Activated CD4-positive, alpha-beta T cell treated with anti-CD3 and anti-CD28 coated beads, Interleukin-2, amount 10 ng/mL, durations not matched to agents 24 days and 14 days (primary cell): ENCODE measurements at places on chromosomes 6 and 20.
A peak's percentile ranks its signal among the peaks of the same experiment; 100 is the strongest.

- DNase-seq: no peak
Measured at GRCh38 chr20:4441191-4441590, 280.5 kb upstream of the PRND start.

DNA sequence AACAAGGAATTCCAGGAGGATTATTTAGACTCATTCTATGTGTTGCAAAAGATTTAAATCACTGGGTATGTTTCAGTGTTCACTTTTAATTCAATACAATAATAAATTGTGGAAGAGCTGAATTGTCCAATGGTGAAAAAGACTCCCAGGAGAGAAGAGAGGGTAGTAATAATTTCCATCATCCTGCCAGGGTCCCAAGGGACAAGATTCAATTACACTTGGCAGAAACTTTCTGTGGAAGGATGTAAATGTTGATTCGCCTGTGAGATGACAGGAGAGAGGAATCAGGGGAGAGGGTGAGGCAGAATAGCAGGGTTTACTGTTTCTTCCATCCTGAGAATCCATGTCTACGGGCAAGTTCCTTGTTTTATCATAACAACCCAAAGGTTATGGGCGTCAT lies 342.7 kb downstream of the ESR1 start:
- no peak for DNase-seq

- DNase-seq: no peak
Measured at GRCh38 chr6:143159001-143159400, 98.3 kb downstream of the AIG1 start.

DNA sequence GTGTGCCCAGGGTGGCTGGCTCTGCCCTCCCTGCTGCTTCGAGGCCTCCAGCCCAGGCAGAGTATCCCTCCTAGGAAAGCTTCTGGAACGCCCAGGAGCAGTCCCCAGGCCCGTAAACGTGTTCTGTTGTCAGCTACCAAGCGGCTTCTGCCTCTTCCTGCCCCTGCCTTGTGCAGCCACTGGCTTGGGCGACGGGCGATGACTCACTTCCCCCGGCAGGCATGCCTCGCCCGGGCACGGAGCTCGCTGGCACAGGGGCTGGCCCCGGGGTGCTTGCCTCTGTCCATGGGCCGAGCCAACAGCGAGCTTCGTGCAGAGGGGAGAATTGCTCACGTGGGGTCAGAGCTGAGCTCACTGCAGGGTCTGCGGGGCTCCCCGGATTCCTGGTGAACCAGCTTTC lies 86.7 kb upstream of the THBS2 start:
- peak; percentile 29 for DNase-seq

DNA sequence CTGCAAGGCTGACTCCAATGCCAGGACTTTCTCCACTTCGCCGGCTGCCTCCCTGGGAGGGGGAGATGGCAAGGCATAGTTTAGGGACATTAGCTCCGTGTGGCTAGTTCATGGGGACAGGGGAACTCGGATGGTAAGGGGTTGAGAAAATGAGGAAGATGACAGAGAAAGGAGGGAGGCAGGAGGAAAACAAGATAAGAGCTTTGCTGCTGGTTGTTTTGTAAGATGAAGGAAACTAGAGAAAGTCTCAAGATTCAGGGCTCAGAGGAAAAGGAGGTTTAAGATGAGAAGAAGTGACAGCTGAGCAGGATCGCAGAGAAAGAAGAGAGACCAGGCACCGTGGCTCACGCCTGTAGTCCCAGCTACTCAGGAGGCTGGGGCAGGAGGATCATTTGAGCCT lies 180.9 kb upstream of the RREB1 start:
- DNase-seq: no peak

DNA sequence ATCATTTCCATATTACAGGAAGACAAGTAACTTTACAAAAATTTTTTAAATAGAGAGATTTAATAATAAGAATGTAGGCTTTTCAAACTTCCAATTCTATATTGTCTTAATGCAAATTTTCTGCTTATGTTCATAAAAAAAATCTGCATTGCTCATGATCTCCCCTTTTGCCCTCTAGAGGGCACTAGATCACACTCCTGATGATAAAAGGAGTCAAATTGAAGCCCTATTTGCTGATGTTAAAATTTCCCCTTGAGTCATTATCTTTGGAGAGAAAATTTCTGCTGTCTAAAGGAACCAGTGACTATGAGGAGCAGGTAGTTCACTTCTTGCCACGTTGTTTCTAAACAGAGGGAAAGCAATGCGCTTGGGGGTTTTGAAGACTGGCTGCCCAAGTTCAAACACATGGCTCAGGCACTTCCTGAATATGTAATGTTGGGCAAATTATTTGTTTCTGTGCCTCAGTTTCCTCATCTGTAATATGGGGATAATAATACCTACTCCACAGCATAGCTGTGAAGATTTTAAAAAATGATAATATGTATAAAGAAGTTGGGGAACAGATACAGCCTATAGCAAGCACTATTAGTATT lies 874.2 kb downstream of the TFAP2A start:
- peak; percentile 64 for DNase-seq

DNA sequence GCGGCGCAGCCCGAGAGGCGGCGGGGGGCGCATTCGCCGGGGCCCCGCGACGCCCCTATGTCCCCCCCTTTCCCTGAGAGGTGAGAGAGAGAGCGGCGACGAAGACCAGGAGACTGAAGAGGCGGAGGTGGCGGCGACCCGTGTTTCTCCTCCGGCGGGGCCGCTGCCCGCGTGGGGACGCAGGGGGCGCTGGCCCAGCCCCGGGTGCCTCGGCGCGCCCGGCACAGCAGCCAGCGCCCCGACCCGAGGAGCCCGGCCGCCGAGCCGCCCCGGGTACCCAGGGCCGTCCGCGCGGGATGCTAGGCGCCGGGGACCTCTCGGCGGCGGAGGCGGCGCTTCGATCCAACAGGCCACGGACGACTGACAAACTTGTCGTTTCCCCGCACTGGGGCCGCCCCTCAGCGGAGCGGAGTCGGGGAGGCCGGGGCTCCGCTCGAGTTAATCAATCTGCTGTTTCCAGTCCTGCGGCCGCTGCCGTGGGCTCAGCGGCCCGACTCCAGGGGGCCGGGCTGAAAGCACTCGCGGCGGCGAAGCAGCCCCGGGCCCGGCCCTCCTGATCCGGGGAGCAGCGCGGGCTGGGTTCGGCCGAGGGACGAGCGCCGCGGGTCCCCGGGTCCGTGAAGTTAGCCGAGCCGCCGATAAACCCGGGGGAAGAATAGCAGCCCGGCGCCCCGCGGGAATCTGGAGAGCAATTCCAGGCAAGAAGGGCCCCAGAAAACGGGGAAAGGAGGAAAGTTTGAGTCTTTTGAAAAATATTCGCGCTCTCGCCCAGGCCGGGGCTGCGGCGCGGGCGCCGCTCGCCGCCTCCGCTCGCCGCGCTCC lies 631 bp downstream of the MDGA1 start:
- peak; percentile 86 for DNase-seq

GRCh38 chr6:3848925-3849605 lies at the start of gene FAM50B:
Gene FAM50B (plus strand): TSS chr6:3849373. CDS start chr6:3849812, 439 bp downstream.
- DNase-seq: peak; percentile 97

- DNase-seq: peak; percentile 79
Measured at GRCh38 chr20:12012241-12013222, 94.8 kb downstream of the BTBD3 start.

DNA sequence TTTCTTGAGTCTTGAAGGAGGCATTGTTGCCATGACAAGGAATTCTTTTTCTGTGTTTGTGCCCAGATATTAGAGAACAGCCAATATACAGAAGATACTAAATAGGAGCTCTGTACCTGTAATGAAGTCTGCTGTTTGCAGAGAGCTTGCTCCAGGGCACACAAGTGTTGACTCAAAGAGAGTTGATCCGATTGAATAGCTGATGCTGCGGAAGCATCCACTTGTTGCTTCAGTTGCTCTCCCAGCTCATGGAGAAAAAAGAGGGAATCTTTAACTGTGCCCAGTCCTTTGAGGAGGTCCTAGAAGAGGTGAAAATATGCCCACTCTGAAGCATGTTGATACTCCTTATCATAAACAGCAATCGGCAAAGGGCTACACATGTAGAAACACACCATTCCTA lies 411.4 kb downstream of the ESR1 start:
- no peak for DNase-seq

DNA sequence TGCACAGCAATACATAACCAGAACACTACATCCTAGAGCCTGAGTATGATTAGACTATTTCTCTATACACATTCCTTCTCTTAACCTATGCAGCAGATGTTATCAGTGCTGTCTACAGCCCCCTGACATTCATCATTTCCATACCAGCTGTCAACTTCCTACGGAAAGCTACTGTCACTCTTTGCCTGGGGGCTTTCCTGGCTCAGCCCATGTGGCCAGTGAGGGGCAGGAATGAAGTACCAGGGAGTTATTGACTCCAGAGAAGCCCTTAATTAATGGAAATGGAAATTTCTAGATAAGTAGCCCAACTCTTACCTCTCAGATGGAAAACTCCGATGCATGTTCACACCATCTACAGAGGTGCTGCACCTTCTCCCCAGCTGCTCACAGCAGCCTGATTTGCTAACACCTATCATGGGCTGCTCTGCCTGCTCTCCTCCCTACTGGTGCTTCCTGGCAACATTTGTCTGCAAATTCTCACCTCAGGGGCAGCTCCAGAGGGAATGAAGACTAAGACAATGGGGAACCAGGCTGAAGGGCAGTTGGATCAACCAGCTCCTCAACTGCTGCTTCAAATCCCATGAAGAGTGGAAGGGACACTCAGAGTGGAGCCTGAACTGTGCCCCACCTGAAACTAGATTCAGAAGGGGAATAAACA lies 59.6 kb downstream of the LINC00237 start:
- peak; percentile 39 for DNase-seq

DNA sequence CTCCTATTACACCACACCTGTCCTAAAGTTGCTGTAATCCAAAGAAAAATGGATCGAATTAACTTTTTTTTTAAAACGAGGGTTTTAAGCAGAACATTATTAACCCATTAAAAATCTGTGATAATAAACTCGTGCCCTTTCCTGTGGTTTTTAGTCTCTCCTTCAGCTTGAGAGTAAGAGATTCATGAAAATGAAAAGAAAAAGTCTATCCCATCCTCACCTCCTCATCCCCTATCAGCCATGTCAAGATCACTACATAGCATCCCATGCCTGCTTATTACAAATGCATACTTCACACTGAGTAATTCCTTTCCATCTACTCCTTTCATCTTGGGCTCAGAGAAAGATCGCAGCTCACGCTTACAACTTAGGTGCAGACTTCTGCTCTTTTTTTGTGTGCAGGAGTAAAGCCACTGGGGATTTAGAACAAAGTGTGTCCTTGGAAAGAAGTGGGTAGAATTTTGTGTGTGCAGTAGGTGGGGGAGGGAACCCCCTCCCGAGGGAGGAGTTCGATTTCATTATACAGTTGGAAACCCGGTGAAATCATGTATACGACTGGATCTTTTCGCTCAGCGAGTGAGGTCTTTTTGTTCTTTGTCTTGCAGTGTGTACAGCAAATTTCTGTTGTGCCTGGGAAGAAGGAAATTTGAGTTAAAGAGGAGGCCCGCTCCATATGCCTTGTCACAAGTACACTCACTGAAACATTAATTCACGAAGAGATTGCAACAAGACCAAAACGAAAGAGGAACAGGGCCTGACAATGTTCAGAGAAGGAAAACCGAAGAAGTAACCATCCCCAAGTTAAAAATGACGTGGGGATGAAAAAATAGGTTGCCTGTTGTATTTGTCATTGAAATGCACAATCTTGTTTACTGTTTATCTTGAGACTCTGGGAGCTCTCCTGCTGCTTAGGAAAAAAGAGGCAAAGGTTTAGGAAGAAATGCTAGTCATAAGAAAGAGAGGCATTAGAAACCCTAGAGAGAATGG lies 146.5 kb upstream of the ZNF217 start:
- DNase-seq: peak; percentile 75

- DNase-seq: no peak
Measured at GRCh38 chr20:1333462-1334369, 4.8 kb upstream of the SDCBP2 start.

DNA sequence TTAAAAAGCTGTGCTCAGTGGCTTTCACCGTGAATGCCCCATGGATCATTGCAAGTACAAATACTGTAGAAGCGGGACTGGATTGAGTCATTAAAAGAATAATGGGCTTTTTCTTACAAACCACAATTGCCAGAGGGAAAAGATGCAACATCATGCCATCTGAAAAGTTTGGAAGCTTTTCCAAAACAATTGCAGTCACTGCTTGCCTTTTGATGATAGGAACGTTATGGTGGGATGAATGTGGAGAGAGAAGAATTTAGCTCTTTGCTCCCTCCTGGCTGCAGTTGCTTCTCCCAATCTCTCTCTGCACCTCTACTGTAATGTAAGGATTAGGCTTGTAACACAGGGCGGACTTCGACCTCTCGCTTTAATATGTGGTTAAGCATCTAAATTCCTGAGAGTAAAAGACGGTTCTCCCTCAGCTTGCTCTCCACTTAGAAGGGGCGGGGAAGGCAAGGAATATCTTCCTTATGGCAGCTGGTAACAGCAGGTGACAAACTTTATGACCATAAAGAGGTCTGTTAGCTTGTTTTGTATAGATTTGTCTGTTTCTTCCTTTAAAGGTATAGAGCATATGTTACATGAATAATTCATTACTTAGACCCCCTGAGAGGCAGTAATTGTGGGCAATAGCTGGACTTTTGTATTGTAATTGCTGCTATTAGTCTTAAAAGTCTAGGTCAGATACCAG lies 376.1 kb downstream of the UTRN start:
- DNase-seq: no peak

DNA sequence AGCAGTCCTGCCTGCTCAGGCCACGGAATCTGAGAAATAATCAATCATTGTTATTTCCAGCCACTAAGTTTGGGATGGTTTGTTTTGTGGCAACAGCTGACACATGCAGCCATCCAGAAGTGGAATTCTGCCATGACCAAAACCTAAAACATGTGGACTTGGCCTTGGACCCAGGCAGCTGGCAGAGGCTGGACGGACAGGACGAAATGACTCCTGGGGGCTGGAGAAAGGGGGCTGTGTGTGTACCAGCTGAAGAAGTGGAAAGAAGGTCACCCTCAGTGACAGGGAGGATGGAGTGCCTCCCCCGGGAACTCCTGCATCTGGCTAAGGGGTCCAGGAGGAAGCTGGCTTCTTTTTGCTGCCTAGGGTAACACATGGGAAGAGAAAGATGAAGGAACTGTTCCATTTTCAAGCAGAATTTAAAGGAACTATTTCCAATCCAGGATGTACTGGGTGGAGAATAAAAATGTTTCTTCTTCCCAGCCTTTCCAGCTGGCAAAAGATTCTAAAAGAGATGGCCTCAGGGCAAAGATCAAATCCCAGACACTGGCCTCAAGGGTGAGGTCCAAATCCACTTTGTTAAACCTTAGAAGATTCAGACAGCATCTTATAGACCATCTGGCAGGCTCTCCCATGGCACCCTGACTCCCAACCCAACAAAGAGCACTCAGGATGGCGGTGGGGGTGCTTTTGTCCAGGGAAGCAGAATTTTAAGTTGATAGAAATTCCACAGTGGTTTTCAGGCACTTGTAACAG lies 14.3 kb downstream of the SERPINB6 start:
- DNase-seq: no peak

GRCh38 chr6:3549314-3549940 lies 92.6 kb upstream of the SLC22A23 start:
- no peak for DNase-seq

- peak; percentile 87 for DNase-seq
Measured at GRCh38 chr20:58890518-58891085, 38.1 kb downstream of the GNAS start.
